SK-N-SH (cell line): ENCODE measurements at places on chromosomes 11 and 22.

DNA sequence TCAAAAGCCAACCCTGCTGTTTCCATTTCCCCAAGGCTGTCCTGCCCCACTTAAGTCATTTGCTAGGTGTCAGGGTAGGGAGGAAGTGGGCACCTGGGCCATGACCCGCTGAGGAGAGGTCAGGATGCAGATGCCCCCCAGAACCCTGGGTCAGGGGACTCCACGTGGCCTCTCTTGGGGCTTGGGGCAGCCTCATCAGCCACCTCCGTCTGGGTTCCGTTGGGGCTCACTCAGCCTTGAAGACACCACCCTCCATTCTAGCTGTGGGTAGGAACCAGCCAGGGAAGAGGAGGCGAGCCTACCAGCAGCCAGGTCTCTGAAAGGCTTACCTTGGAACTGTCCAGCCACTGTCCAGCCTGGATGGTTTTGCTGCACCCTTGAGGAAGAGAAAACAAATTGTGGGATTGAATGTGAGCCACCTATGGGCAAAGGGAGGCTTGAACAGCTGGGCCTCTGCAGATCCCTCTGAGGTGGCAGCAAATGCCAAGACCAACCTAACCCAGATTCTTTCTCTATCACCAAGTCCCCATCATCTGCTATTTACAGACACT, 2.5 kb downstream of the APOL4 start:
- DNase-seq, result no peak

- DNase-seq, result no peak
Observed at GRCh38 chr22:27124351-27124966, 467.1 kb downstream of the MIAT start.

DNA sequence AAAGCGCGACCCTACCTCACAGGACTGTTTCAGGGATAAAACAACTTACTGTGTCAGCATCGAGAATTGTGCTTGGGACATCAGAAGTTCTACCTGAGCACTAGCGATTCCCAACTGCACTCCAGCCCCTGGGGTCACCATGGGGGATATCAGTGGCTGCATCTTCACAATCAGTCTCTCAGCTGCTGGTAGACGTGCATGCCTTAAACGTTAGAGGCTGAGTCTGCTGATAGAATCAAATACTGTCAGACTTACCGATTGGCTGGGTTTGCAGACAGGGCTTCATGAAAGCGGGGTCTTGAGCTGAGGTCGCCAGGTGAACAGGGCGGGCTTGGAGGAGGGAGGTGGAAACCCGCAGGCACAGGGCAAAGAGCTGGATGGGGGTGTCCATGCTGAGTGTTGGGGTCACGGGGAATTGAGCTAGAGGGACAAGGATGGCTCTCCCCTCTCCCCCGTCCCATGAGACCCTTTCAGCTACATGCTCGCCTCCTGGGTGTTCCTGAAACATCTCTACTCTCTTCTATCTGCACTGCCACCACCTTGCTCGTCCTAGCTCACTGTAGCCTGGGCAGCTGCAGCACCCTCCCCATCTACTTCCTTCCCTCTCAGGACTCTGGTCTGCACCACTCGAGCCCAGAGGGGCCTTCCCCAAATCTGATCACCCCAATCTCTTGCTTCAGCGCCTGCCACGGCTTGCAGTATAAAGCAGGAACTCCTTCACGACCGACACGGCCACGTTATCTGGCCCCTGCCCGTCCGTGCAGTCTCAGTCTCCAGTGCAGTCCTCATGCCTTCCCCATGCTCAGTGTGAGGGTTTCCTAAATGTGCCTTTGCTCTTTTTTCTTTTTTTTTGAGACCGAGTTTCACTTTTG, 43.5 kb downstream of the ST14 start:
- no peak for DNase-seq

DNA sequence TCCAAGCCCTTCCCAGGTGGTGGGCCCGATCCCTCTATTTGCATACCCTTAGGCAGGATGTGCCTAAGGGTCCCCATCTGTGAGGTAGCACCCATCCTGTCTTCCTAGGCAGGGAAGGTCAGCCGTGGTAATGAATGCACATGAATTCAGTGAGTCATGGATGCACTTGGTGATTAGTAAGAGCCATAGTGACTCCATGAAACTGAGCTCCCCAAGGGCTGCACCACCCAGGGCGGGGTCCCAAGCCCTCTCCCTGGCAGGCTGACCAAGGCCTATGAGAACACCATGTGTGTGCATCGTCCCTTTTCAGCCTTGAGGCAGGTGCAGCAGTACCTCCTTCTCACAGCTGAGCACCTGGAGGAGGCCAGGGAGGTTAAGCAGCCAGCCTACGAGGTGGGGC, 15.6 kb upstream of the SUSD2 start:
- DNase-seq, result no peak

DNA sequence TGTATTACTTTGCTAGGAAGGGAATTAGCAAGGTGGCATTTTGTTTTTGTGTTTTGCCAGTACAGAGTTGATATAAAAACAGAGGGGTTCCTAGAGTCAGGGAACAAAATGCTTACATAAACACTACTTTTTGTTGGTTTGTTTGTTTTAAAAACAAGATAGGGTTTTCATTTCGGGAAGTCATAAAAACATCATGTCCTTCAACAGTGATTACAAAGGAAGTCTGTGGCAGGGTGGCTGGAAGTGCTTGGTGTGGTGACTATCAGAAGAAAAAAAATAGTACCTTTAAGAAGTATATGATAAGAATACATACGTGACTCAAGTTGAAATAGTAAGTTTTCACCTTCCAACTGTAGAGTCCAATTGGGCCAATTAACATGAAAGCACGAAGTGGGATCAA, 1.2 kb upstream of the IL18 start:
- no peak for DNase-seq

DNA sequence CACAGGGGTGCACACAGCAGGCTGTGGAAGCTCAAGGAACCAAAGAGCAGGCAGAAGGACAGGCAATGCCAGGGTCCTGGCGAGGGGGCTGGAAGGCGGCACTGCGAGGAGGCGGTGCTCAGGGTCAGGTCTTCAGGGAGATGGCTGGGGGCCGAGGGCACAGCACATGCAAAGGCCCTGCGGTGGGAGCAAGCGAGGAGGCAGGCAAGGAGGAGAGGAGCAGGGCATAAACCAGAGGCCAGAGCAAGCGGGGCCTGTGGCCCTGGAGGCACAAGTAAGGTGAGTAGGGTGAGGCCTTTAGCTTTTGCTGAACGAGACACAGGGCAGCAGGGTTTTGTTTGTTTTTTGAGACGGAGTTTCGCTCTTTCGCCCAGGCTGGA, 126.9 kb downstream of the ARHGAP8 start:
- DNase-seq, result no peak

DNA sequence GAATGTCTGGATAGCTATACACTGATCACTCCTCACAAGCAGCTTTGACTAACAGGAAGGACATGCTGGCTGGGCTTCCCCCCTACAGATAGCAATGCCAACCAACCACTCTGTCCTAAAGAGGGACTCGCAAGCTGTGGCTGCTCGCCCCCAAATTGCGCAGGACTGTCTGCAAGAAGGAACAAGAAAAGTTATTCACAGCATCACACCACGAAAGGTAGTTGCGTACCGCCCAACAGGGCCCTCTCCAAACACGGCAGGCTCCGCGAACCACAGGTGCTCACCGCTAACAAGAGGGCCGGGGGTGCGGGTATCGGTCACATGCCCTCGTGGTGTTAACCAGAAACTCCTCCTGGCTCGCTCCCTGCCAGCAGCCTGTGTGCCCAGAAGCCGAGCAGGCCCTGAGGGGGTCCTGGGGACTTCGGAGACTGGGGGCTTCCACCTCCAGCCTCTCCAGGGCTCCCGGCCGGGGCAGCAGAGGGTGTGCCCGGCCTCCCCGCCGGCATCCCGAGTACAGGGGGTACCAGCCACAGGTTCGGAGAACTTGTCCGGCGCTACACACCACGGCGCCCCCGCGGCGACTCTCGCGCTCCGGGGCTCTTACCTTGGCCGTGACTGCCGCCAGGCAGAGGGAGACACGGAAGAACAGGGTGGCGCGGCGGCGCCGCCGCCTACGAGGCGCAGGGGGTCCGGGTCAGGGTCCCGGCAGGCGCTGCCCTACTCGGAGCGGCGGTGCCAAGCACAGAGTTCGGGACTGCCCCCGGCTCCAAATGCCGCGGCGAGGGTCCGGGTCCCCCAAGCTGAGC, 682 bp downstream of the LARGE1 start:
- DNase-seq, result peak; percentile 31

DNA sequence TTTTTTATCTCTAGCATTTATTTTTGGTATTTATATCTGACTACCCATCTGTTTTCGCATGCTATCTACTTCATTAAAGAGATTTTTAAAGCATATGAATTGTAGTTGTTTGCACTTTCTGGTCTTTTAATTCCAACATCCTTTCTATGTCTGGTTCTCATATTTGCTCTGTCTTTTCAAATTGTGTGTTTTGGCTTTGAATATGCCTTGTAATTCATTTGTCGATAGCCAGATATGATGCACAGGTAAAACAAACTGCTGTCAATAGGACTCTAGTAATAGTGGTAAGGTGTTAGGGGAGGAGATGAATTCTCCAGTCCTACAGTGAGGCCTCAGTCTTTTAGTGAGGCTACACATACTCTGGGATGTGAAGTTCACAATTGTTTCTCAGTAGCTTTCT, 530.8 kb upstream of the CCDC179 start:
- DNase-seq, result no peak

- peak; percentile 31 for DNase-seq
Observed at GRCh38 chr11:43504316-43504950, 145.7 kb downstream of the TTC17 start.

- DNase-seq, result no peak
Observed at GRCh38 chr11:69876013-69876412, 56.8 kb upstream of the FGF3 start.

- no peak for DNase-seq
Observed at GRCh38 chr11:73584831-73585230, 13.1 kb downstream of the FAM168A start.

GRCh38 chr22:25754527-25755202, 12.7 kb downstream of the MYO18B start:
- no peak for DNase-seq

- DNase-seq, result no peak
Observed at GRCh38 chr22:50221410-50222300, 20.8 kb downstream of the SELENOO start.

DNA sequence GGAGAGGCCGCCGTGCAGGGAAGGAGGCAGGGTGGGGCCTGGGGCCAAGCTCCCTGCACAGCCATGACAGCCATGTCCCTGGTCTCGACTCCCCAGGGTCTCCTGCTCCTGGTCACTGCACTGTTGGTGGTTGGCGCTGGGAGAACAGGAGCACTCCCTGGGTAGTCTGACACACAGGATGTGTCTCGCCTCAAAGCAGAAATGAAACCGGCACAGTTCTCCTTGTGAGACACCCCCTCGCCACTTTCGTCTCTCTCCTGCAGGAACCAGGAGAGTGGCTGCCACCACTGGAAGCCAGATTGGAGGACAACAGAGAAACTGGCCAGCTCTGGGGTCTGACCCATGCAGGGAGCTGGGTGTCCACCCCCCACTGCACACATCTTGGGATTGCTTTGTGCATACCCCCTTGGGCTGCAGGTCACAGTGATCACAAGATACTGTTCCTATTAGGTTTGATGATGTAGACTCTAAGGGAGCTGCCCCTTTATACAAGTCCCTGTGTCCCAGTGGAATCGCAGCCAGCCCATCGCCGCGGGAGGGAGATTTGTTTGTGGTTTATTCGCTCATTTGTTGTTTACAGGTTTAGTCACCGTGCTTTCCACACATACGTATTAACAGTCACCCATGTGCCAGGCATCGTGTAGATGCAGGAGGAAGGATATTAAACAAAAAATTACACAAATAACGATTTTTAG, 27.0 kb upstream of the YWHAH start:
- no peak for DNase-seq

GRCh38 chr11:129354691-129355090, 21.0 kb upstream of the BARX2 start:
- DNase-seq, result no peak

GRCh38 chr11:116192509-116193210, 580.1 kb downstream of the BUD13 start:
- DNase-seq, result peak; percentile 74

GRCh38 chr11:25970726-25971508, 361.0 kb upstream of the ANO3 start:
- DNase-seq, result no peak

GRCh38 chr11:89498845-89499448, 7.8 kb upstream of the NOX4 start:
- DNase-seq, result no peak

DNA sequence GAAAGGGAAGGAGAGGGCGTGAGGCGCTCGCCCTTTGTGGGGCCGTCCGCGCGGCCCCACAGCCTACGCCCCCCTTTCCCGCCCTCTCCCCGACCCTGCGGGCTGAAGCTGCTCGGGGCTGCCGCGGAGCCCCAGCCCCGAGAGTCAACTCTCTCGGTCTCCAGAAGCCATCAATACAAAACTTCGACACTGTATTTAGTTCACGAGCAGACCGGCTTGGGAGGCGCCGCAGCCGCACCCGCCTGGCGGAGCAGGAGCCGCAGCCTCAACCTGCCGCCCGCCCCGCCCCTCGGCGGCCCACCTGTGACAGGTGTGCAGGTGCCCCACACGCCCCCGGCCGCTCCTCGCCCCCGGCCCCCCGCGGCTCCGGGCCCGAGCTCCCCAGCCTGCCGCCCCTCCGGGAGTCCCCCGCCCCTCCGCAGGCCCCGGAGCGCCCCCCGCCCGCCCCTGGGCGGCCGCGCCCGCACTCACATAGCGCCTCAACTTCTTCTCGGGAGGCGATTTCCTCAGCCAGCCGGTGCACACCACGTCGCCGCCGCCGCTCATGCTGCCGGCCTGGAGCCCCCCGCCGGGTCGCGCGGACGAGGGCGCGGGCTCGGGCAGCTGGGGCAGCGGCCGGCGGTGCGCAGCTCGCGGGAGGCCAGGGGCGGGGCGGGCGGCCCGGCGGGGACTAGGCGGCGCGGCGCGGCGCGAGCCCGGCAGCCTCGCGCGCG, at the start of gene GAB2:
TSS of gene GAB2 (minus strand) at position 646 of the 713 bp plus-strand sequence. CDS start at position 546, 100 bp downstream.
- no peak for DNase-seq

DNA sequence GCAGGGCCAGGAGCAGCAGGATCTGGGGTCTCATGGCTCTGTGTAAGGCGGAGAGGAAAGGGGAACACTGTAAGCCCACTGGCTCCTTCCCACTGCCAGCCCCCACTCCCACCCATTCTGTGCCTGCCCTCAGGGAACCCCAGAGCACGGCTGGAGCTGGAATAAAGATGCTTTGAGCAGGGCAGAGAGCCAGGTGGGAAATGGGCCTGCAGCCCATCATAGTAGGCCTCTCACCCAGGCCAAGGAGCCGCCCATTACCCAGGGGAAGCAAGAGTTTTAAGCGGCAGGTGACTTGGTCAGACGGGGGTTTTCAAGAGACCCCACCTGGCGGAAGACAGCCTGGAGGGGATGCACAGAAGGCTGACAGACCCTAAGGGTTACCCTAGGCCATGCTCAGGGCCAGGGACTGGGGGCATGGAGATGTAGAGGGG, 4.6 kb downstream of the LRRC32 start:
- DNase-seq, result peak; percentile 20

DNA sequence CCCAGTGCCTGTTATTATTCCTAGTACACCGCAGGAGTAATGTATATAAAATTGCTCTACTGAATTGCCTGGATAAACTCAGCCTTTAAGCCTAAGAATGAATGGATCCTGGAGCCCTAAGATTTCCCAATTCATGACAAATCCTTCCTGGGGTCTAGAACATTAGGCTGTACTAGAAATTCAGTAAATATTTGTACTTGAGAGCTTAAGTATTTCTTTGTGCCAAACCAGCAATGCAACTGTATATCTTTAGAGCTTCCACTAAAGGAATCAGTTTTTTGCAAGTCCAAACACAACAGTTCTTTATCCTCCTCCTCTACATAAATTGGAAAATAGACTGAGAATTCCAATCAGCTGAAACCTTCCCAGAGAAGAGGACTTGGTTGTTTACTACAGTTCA, 65.6 kb downstream of the FAM168A start:
- no peak for DNase-seq

- no peak for DNase-seq
Observed at GRCh38 chr11:128515826-128516778, 71.3 kb downstream of the ETS1 start.

GRCh38 chr11:10641177-10641911, 52.2 kb downstream of the IRAG1 start:
- DNase-seq, result no peak
